NK-92 treated with Interleukin-12 subunit alpha and Interleukin-12 subunit beta, amount 100 ng/mL, for 24 hours (cell line): ENCODE measurements at places on chromosomes 2 and 18.

- DNase-seq, result no peak
Measured at GRCh38 chr18:59932401-59932800, 32.6 kb downstream of the PMAIP1 start.

DNA sequence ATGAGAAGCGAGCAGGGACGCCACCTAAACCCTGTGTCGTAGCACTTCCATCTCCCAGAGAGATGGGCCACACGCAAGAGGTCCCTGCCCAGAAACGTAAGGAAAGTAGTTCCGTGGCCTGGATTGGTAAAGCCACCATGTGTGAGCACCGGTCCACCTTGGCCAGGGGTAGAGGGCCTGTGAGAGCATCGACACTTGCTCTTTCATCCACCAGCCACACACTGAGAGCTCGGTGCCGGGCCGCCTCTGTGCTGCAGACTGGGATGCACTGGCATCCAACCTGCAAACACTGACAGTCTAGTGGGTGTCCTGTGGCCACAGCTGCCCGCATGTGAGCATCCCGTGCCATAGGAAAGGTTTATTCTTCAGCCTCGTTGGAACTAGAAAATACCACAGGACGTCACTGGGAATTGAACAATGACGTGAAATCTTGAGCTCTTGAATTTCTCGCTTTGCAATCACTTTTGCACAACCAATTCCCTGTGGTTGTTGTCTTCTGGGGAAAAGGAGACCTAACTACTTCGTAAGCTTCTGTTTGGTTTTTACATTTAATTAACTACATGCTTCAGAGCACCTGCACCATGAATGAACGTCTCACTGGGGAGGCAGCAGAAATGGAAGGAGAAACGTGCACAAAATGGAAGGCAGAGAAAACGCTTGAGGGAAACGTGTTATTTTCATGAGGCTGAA, 212.0 kb upstream of the RAB6C start:
- no peak for DNase-seq

DNA sequence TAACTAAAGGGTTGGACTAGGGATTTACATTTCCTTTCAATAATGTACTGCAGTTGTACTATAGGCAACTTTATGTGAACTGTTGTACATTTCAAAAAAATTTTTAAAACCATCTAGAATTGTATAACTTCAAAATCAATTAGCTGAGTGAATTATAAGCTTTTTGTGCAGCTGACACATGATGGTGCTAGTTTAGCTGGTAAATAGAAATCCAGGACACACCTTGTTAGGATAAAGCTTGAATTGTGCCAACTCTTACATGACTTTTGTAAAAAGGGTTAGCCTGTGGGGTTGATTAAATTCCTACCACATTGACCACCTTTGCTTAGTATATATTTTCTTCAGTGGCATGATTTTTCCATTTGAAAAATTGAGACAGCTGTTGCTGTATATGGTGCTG, 104.4 kb downstream of the CPS1 start:
- DNase-seq, result no peak

- no peak for DNase-seq
Measured at GRCh38 chr2:163649080-163649479, 86.7 kb downstream of the FIGN start.

DNA sequence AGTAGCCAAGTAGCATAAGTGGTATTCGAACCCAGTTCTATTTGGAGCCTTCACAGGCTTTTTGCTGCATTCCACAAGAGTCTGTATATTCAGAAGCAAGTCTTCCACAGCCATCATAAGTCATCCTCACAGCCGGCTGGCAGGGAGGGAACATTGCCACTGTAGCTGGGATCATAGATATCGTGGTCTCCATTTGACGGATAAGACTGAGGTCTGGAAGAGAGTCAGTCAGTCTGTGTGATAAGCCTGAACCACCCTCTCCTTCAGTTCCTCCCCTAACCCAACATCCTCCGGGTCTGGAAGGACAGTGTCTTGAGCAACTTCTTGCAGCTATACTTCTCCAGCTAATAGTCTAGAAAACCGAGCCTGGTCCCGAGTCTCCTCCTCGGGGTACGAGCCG, 17.0 kb upstream of the C1QL2 start:
- no peak for DNase-seq

DNA sequence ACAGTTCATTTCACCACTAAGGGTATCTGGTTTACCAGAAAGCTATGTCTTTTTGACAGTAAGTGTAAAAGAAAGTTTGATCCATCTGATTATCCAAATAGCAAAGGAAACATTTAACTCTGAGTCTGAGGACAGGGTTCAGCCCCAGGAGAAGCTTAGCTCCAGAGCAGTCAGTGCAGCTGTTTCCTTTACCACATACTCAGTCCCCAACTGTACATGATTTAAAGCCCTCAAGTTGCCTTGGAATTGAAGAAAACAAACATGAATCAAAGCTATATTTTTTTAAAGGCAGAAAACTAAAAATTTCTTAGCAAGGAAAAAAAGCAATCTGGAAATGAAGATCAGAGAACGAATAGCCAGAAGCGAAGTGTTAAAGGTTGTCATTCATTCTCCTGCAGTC, 746.0 kb downstream of the METTL4 start:
- no peak for DNase-seq

DNA sequence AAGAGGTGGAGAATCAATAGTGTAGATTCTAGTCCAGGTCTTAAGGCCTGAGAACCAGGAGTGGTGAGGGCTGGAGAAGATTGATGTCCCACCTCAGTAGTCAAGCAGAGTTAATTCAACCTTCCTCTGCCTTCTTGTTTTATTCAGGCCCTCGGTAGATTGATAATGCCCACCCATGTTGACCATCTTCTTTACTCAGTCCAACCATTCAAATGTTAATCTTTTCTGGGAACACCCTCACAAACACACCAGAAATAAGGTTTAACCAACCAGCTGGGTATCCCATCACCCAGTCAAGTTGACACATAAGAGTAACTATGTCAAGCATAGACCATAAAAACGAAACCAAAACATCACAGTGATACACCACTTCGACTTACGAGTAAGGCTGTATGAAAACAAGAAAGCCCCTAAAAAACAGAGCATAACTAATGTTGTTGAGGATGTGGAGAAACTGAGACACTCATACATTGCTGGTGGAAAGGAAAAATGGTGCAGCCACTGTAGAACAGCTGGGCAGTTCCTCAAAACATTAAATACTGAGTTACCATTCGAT, 57.5 kb downstream of the SLC35F5 start:
- DNase-seq, result no peak

DNA sequence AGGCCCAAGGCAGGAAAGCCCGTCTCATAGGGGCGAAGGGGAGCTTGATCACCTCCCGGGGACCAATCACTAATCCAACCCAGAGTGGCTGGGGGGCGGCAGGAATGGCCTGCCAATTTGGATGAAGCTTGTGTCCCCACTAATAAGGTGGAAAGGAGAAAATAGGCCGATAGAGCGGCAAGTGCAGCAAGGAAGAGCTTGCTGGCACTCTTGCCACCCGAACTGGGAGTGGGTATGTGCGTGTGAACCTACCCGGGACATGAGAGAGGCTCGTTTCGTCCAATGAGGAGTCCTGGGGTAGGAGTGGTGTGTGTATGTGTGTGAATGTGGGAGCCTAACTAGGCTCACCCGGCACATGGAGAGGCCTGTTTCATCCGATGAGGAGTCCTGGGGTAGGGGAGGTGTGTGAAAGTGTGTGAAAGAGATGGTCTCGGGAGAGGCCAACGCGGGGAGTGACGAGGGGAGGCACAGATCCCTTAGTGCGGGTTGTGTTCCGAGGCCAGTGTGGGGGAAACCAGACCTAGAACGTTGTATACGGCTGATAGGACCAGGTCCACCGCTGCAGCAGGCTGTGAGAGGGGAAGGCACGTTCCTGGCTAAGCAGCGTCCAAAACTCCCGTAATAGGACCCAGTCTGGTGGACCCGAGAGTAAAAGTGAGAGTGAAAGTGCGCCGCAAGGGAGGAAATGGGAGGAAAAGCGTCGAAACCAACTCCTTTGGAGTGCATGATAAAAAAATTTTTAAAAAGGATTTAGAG, 47.1 kb upstream of the SELENOI start:
- no peak for DNase-seq

GRCh38 chr2:240322991-240323390, 112.5 kb upstream of the GPC1 start:
- no peak for DNase-seq

DNA sequence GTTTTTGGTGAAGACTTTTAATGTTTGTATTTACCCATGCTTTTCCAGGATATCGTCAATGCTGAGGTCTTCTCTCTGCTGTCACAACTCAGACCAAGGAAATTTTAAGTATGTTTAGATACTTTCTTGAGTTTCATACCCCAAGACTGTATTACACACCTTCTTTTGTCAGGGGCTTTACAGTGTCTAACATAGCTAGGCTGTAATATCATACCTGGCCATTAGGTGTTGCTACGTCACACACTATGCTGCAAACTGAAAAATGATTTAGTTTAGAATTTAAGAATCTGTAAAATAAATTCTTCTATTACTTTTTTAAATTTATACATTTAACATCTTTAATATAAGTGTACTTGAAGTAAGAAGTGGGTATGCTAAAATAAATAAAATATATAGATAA, 358.4 kb upstream of the NRP2 start:
- no peak for DNase-seq

DNA sequence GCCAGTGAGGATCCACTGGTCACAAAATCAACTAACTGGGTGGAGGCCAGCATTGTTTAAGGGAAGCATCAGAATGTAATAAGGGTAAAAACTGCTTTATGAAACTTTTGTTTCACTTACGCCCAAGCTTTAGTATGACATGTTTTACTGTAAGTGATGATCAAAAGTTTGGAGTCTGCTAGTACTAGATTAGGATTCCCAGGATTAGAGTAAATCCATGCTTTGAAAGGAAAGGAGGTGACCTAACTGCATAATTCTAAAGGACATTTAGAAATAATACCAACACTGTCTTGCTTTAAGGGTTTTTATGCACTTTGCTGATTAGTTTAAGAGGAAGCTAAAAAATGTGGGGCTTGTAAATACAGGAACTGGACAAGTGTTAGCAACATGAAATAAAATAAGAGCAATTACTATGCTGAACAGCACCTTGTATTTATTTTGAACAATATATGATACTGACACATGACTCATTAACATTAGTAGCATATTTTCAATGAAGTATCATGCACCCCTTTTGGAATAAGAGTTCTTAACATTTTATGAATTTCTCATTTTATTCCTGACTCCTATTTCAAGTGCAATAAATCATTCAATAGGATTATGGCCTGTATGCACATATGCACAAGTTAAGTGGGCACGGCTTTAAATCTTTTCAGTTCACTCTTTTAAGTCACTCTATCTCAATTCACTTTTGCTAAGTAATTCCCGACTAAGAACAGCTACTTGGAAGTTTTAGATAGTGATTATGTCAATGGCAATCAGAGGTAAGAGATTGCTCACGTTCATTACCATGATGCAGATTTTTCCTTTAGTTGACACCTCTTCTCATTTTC, 62.5 kb downstream of the STK39 start:
- no peak for DNase-seq

DNA sequence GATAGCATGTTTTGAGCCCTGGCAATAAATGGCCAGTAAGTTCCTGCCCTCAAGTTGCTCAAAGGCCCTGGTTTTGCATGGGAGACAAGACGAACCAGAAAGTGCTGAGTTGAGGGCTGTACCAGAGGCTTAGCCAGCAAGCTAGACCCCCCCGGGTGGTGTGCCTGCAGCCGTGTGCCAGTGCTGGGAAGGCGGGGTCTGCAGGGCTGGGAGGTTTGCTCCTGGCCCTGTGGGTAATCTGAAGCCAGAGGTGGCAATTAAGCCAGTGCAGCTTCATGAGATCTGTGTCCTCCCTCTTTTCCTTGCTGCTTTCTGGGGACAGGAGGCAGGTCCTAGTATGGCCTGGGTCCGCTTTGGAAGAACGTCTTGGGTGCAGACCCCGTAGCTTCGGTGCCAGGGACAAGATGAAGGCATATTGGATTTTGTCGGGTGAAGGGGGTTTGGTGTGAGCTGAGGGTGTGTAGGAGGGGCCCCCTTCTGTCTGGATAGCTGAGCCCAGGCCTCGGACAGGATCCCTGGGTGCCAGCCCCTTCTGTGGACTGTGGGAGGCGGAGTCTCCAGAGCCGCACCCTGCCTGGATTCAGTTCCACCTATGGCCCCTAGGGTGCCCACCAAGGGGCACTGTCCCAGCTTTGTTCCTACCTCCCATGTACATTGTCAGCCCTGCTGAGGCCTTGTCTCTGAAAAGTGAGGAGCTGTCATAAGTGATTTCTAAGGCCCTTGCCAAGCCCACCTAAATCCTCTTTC, 15.6 kb downstream of the ATOH8 start:
- DNase-seq, result no peak
